ENCODE measurements at places on chromosomes 6 and 20. TPM values are rescaled to one million over a fixed set of nuclear protein-coding genes. Genes with fewer than 3 reads are reported as not detected.

The POPDC3 gene
- 0.19 TPM for polyA plus RNA-seq

The TRIM38 gene
- polyA plus RNA-seq: 14.8 TPM

The SNHG17 gene
- polyA plus RNA-seq: 25.8 TPM

The CGA gene
- polyA plus RNA-seq: not detected

GRCh38 chr6:131269565-131270391 is 134.5 kb downstream of the AKAP7 start:
- no peak for DNase-seq

- DNase-seq: no peak
Observed at GRCh38 chr20:23339986-23340385, 10.6 kb upstream of the NXT1 start.

DNA sequence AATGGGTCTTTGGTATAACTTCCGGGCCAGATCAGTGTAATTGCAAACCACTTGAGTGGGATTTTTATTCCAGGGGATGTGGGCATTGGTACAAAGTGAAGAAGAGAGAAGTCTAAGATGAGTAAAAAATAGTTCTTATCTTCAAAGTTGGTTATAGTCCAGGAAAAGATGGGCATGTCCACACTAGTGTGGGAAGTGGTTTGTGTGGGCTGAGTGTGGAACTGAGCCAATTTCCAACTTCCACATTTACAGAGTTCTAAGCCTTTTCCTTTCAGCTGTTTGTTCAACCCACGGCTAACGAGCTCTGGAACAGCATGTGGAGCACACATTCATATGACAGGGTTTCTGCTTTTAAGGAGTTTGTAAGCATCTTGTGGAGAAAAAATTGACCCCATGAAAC is 72.3 kb upstream of the IFNGR1 start:
- no peak for DNase-seq
